ENCODE measurements at places on chromosomes 1 and 21.
A peak's percentile ranks its signal among the peaks of the same experiment; 100 is the strongest.

GRCh38 chr1:91568261-91568660 is 67.6 kb downstream of the CDC7 start:
- DNase-seq, result no peak

- DNase-seq, result no peak
Observed at GRCh38 chr1:174243451-174244000, 84.2 kb downstream of the RABGAP1L start.

DNA sequence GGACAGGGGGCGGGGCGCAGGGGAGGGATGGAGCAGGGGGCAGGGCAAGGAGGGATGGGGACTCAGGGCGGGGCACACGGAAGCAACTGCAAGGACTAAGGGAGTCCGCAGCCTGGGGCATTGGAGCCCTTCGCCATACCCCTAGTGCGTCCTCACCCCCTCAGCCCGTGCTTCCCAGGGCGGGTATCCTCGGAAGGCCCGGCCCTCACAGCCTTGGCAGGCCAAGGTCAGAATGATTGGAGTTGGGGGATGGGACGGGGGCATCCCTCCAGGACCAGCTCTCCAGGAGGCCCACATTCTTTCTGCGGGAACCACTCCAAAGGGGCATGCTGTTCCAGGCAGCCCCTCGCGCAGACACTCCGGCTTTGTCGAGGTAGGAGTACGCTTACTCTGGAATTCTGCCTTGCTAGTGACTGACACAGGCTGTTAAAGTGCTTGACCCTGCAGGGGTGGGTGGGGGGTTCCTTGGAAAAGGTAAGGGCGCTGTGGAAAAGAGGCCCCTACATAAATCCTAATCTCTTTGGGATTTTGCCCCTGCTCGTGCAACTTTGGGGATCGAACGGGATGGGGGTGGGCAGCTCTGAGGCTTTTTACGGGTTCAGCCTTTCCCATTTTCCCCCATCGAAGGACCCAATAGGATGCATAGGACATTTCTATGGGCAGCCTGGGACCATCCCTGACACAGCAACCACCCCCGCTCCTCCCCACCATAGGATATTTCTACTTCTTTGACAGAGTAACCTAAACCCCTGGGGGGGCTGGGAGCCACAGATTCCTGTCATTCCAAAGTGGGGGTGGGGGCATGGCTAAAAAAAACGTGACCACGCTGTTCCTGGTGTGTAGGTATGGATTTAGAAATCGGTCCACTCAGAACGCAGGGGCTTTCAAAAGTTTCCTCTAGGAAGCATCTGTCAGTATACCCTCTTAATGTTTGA is 738 bp upstream of the TRIM11 start:
- DNase-seq, result no peak

DNA sequence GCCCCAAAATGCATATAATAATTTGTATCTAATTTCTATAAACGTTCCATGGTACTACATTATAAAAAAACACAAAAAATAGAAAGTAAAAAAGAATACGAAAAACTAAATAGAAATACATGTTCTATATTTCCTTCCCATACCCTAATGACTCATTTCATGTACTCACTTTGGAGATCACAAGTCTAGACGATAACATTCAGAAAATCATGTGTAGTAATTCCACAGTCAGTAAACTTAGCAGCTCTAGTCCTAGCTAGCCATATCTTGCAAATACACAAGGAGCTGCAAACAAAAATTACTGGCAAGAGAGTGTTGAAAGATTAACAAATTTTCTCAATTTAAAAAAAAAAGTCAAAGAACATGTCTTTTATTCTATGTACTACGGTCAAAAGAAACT is 1.4 kb downstream of the GOLPH3L start:
- no peak for DNase-seq

- no peak for DNase-seq
Observed at GRCh38 chr1:79496129-79496528, 489.6 kb upstream of the ADGRL4 start.

GRCh38 chr1:28778021-28778420 is 33.9 kb upstream of the OPRD1 start:
- no peak for DNase-seq

GRCh38 chr21:17834639-17835354 is 15.6 kb upstream of the C21orf91 start:
- no peak for DNase-seq

GRCh38 chr1:33973799-33974545 is 110.1 kb downstream of the HMGB4 start:
- no peak for DNase-seq

DNA sequence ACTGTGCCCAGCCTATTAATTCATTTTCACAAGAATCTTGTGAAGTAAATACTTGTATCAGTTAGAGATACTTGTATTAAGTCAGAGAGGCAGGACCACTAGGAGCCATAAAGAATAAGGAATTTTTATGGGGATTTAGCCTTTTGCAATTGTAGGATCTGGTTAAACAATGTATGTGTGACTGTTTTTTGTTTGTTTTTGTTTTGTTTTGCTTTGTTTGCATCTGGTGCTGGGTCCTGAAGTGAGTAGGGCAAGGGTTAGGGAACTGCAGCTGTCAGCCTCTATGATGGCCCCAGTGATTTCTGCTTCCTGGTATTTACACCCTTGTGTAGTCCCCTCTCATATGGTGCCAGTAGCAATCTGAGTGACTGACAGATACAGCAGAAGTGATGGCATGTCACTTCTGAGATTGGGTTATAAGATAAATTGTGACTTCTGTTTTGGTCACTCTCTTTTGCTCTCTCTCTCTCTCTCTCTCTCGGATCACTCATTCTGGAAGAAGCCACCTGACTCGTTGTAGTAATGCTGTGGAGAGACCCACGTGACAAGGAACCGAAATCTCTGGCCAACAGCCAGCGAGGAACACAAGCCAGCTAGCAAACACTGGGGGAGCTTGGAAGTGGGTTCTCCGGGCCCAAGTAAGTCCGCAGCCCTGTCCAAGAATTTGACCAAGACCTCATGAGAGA is 96.2 kb upstream of the MARK1 start:
- no peak for DNase-seq

- no peak for DNase-seq
Observed at GRCh38 chr1:34800214-34800613, 7.4 kb downstream of the GJA4 start.

- DNase-seq, result no peak
Observed at GRCh38 chr1:68570871-68571270, 74.0 kb upstream of the DEPDC1 start.

DNA sequence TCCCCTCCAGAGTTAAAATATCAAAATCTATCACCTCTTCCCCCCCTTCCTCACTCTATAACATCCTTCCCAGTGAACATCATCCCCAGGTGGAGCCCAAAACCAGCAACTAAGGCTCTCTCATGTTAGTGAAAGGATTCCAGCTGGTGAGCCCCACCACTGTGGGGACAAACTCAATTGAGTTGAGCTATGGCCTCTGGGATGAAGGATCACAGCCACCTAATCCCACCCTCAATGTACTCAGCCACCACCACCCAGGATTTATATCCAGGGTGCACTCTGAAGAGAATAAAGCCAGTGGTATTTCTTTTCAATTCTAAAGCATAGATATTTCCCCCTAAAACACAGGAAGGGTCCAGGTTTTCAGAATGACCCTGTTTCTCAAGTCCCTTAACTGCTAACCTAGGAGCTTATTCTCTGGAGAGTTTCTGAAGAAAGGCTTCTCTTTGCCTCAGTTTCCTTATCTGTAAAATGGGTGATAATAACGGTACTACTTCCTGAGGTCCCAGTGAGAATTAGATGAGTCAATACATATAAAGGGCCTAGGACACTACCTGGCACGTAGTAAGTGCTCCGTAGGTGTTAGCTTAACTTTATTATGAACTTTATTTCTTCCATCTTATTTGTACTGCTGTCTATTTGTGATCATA is 15.6 kb upstream of the BOLA1 start:
- DNase-seq, result no peak

- DNase-seq, result no peak
Observed at GRCh38 chr1:40825435-40825788, 36.8 kb downstream of the CITED4 start.

DNA sequence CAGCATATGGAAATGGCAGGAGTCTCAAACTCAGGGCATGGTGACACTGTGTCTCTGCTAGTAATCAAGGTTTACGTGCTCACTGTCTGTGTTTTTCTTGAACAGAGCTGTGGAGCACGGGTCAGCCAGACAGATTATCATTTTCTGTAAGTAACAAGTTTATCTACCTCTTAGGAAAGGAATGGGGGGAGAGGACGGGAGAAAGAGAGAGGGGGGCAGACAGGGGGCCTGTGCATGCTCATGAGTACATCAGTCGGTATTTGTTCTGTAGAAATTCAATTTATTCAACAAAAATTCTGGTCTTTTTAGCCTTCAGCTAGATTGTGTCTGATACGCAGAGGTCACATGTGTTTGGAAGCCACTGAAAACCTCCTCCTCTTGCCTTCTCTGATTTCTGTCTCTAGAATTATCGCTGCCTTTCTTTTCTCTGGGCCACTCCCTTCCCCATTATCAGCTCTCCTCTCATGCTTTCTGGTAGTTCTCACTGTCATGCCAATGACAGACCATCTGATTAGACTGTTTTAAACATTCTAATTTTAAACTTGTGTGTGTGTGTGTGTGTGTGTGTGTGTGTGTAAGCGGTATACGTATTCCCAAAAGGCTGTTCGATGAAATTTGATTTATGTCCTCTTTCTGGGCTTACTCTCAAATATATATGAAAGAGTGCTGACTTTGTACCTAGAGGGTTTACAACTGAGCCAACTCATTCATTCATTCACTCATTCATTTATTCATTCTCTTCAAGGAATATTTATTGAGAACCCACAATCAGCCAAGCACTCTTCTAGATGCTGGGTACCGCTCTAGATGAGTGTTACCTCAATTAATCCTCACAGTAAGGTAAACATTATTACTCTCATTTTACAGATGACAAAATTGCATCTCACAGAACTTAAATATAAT is 636.9 kb downstream of the KIF26B start:
- DNase-seq, result no peak

- no peak for DNase-seq
Observed at GRCh38 chr1:43363935-43364525, 3.8 kb downstream of the ELOVL1 start.

DNA sequence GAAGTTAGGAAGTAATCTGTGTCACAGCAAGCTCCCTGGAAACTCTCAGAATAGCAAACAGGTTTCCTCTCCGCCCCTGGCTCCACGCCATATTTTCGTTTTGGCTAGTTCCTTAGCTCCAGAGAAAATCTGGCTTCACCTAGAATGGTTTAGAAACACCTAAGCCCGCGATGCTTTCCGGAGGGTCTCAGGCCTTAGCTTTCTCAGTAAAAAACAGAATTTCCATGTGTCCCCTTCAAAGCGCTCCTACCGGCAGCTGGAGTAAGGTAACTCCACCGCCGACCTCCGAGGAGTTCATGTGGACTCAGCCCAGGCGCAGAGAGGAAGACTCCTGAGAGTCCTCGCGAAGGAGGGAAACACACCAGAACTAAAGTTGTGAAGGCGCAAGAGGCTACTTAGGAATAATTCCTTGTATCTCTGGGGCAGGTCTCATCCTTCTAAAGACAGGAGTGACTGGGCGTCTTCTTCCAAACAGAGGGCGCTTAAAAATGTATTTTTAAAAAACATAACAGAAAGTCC is 406 bp downstream of the KIAA0040 start:
- DNase-seq, result no peak

- no peak for DNase-seq
Observed at GRCh38 chr1:73801912-73802429, 396.0 kb downstream of the LRRIQ3 start.

GRCh38 chr1:155964193-155964592 is 14.2 kb downstream of the ARHGEF2 start:
- no peak for DNase-seq

DNA sequence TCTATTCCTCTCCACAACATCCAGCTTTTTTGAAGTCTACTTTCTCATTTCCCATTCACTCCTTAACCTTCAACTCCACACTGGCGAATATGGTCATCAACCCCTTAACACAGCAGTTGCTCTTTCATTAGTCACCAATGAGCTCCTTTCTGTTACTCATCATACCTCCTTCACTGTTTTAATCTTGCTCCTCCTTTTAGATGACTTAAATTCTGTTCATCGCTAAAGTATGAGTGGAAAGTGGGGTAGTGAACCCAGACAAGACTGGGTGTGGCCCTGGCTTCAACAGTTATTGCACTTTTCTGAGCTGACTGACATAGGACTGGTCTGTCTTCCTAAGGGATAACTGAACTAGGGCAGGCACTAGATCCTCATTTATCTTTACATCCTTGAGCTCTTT is 51.3 kb downstream of the AKT3 start:
- DNase-seq, result peak; percentile 76

DNA sequence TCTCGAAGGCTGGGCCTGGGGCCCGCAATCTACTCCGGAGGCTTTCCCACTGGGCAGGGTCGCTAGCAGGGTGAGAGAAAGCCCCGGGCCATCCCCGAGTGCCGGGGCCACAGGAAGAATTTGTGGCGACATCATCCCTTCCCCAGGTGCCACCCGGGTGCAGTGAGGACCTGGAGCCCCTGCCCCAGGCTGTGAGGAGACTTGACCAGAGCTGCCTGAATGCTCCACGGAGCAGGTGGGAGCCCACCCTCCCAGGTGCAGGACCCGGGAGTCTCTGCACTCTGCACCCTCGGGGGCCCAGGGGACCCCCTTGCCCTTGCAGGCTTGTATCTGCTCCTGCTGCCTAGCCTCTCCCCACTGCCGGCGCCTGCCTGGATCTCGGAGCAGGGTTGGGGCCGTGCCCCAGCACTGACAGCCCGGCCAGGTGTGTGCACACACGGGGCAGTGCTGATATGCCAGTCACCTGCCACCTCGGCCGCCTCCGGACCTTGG is 67.5 kb upstream of the RGS7 start:
- DNase-seq, result no peak

DNA sequence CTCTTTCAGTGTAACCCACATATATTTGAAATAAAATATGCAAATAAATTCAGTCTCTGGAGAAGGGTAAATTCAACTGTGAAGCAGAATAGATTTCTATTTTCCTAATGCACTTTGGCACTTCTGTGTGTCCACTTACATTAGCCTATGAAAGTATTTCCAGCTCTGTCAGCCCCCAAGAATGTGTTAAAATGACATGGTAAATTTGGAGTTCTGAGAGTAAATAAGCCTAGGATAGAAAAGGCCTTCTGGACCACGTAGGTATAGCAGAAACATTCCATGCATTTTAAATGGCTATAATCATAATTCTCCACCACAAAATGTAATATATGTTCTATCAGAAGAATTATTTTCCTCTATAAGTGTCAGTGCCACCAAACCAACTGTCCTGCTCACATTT is 276.2 kb downstream of the NEGR1 start:
- DNase-seq, result no peak
